Posterior cingulate gyrus (tissue), 11 donors: ENCODE measurements at places on chromosomes 12 and 14.

GRCh38 chr14:65291531-65291930, 121.0 kb upstream of the FUT8 start:
- DNase-seq, result no peak

GRCh38 chr14:104289507-104289906, 151.1 kb downstream of the KIF26A start:
- no peak for DNase-seq

DNA sequence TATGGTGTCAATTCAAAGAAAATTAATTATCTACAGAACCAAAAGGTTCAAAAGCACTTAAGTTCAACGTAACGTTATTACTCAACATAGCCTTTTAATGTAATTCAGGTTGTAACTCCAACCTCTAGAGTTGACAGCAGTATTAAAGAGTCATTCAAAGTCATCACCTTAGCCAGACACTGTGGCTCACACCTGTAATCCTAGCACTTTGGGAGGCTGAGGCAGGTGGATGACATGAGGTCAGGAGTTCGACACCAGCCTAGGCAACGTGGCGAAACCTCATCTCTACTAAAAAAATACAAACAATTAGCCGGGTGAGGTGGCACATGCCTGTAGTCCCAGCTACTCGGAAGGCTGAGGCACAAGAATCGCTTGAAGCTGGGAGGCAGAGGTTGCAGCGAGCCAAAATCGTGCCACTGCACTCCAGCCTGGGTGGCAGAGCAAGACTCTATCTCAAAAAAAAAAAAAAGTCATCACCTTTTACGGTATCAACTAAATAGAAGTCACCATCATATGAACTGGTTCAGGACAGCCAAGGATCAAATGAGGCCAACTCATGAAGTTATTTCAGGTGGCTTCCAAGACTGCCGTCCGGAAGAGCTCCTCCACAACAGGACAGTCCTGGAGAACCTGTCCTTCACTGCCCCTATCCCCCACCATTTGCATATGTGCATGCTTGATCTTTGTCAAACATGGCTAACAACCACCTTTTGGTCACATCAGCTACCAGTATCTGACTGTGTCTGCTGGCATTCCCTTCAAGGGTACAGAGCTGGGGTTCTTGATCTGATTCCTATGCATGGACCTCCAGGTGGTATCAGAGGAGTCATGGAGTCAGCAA, 4.2 kb downstream of the PPTC7 start:
- no peak for DNase-seq

DNA sequence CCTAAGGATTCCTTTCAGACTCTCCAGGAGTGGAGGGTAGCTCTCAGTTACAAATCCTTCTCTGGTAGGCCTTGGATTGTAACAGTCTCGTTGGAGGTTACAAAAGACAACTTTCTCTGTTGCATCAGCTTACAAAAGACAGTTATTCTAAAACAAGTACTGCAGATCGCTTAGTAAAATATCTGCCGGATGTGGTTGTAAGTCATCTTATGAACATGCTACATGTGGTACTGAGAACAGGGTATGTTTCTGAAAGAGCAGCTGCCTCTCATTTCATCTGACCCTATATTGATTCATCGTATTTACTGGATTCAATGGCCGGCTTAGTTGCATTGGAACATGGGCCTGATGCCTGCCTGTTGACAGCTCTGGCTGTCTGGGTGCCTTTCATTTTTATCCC, 157.4 kb downstream of the PTCSC3 start:
- DNase-seq, result no peak

GRCh38 chr12:5247144-5247543, 184.8 kb upstream of the NTF3 start:
- no peak for DNase-seq

GRCh38 chr14:103576371-103577024, 13.7 kb downstream of the COA8 start:
- peak; percentile 58 for DNase-seq

DNA sequence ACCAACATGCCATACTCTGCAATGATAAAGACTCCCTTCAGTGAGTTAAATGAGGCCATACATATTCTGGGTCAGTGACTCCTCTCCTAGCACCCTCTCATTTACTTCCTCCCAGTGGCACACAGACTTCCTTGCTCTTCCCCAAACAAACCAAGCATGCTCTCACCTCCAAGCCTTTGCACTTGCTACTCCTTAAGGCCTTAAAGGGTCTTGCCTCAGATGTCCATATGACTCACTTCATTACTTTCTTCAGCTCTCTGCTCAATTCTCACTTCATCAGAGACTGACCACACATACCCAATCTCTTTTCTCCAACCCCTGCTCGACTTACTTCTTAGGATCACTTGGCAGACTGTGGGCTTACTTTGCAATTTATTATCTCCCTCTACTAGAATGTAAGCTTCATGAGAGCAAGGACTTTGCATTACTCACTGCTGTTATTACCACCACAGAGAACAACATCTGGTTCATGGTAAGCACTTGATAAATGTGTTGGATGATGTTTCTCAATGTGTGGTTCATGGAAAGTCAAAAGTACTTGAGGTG, 22.8 kb downstream of the DDX24 start:
- DNase-seq, result no peak

- DNase-seq, result no peak
Measured at GRCh38 chr12:39451977-39452376, 9.1 kb upstream of the KIF21A start.

DNA sequence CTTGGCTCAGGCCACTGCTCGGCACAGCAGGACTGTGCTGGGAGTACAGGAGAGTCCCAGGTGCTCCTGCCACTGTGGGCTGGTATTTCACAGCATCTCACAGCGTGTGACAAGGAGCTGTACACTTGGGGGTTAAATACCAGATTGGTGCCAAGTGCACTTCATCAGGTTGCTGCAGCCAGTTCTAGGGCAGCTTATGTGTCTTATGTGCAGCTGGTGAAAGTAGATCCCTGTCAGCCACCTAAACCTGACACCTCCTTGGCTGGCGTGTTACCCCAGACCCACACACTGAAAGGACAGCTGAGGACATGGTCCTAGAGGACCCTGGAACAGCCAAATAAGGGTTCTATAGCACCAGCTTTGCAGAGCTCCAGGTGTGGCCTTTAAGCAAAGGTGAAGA, 18.9 kb downstream of the PLEKHH1 start:
- no peak for DNase-seq

- no peak for DNase-seq
Measured at GRCh38 chr14:57863471-57863870, 2.4 kb downstream of the SLC35F4 start.

GRCh38 chr12:63129927-63130326, 21.1 kb downstream of the AVPR1A start:
- DNase-seq, result no peak

GRCh38 chr14:92774572-92774971, 19.5 kb upstream of the GOLGA5 start:
- no peak for DNase-seq

GRCh38 chr14:29454026-29454693, 473.5 kb downstream of the PRKD1 start:
- no peak for DNase-seq
